Left lobe of liver (tissue), 2 donors: ENCODE measurements at places on chromosomes 1 and 21. TPM values are rescaled to one million over a fixed set of nuclear protein-coding genes. Genes with fewer than 3 reads are reported as not detected.

Gene SELENBP1
- 408 TPM for total RNA-seq

- peak; percentile 74 for DNase-seq
Measured at GRCh38 chr1:34060901-34061415, 104.1 kb downstream of the CSMD2 start.

DNA sequence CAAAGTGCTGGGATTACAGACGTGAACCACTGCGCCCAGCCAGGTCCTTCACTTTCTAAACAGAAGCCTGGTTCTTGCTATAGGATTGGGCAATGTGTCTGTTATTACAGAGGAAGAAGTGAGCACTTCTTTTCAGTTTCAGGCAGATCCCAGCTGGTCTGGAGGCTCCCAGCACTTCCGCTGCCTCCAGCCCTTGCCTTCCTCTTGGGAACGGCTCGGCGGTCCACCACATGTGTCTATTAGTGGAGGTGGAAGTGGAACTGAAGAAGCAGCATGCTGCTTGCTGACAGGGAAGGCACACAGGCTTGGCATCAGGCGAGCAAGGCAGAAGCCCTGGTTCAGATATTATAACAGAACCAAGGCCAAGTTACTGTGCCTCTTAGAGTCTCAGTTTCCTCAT is 17.0 kb downstream of the MKNK1 start:
- DNase-seq = no peak

GRCh38 chr1:182181167-182181572 is 119.7 kb upstream of the ZNF648 start:
- DNase-seq = no peak

Gene MASP2
- total RNA-seq = 206 TPM

DNA sequence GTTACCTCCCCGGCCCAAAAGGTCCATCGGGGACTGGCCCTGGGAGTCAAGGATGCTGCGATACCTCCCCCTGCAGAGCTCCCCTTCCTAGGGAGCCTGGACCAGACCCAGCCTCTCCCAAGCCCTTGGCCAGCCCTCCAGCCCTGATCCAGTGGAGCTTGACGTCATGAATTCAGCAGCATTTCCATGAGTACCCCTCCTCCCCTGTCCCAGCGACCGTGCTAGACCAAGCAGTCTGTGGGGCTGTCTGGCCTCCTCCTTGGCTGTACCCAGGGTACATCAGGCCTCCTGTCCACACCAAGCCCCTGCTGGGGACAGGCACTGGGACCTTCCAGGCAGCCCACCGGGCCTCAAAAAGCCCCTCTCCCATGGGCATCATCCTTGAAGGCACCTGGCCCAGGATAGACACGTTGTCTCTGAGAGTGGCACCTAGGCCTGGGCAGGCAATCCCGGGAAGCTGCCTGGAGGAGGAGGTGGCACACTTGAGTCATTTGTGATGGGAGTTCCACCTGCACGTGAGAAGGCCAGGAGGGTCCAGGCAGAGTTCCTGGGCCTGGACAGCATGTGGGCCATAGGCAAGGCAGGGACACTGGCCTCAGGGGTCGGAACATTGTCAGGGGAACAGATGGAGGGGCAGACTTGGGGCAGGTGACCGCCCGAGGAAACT is 46.4 kb downstream of the WNT9A start:
- DNase-seq = no peak

Gene OLFML2B
- 0.48 TPM for total RNA-seq

DNA sequence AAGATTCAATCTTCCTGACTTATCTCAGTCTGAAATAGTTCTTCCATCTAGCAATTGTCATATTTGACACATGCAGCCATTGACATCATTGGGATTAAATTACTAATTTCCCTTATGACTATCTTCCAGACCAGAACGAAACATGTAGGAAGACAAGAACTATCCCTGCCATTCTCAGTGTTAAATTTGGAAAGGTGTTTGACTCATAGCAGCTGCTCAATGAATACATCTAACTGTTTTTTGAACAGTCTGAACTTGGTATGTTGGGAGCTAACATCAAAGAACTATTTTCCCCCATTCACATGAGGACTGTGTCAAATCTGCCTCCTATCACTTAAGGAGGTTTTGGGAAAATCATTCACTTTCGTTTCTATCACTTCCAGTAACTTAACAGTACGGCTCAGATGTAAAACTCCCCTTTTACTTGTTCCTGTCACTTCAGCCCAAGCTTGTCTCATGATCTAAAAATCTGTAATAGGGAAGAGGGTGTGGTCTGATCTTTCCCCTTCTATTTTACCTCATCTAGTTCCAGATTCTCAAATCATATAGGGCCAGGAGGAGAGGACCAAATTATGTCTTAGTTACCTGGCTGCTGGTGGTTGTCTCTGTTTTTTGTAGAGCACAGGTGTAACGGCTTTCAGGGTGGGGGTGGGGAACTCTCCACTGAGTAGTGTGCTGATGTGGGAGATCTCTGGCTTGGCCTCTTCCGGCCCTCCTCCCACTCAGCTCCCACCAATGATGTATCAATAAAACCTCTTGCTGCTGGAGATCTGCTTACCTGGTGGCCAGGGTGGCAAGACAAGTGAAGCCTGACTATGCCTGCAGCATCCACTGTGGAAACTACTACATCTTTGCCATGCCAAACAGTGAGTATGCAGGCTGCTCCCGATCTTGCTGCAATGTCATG is 26.2 kb upstream of the SLAMF1 start:
- no peak for DNase-seq

- no peak for DNase-seq
Measured at GRCh38 chr1:196181594-196181878, 426.7 kb downstream of the KCNT2 start.

Gene NPR1
- 7.1 TPM for total RNA-seq

Gene NTRK1
- total RNA-seq = not detected

GRCh38 chr1:55702064-55702463 is 486.9 kb upstream of the USP24 start:
- DNase-seq = no peak

- no peak for DNase-seq
Measured at GRCh38 chr1:203522237-203522636, 28.3 kb downstream of the OPTC start.

Gene TSTD1
- 30.7 TPM for total RNA-seq

Gene LRRC8C
- 0.73 TPM for total RNA-seq

DNA sequence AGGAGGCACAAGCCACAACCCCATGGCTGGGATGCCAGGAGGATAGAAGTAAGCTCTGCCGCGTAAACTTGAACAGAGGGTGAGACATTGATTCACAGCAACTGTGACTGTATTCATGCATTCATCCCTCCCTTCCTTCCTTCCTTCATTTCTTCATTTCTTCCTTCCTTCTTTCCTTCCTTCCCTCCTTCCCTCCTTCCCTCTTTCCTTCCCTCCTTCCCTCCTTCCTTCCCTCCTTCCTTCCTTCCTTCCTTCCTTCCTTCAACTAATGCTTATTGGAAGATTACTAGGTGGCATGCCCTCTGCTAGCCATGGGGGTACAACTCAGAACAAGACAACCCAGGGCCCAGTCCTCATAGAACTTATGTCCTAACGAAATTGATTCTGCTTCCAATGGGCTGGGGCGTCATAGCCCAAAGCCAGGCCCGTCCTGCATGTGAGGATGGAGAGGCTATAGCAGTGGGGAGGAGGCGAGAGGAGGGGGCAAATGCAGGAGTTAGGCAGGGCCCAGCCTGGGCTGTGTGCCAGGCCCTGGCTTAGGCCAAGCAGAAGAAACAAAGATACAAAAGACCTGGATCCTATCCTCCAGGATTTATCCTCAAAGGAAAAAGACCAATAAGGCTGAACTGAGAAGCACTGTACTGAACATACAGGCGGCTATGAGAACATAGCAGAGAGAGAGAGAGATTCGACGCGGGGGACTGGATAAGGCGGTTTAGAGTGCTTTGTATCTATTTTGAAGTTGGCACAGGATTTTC is 24.4 kb upstream of the PAXBP1 start:
- no peak for DNase-seq

DNA sequence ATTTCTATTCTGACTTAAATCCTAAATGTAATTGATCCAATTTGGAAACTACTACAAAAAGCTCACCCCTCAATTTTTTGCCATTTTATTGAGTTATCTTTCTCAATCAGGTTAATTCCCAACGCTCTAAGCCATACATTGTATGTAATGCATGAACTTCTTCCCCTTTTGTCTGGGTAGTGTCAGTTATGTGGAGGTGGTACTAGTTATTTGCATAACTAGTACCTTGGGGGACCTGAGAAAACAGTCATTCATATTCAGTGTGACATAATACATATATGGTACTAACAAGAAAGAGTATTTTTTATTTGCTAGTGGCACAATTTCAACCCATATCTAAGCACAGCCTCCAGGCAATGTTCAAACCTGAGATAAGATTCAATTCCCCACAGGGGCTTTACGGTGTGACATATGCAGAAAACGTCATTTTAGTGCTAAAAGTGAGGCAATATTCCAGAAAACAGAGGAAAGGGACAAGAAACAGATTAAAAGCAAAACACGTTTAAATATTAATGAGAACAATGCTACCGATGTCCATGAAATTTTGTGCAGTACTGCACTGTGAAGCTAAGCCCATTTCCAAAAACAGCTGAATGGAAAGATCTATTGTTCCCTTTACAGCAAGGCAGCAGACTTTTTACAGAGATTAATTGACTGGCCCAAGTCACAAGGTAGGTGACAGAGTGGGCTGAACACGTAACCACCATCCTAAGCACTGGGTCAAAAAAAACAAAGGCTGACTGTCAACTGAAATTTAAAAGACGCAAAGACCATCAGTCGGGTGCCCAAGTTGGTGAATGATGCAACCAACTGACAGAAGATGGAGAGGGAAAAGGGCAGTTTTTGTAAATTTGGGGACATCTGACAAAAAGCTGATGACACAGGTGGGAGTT is 1.4 kb downstream of the HLCS start:
- DNase-seq = no peak
